Astrocyte of the hippocampus (primary cell): ENCODE measurements at places on chromosomes 12 and 14.

DNA sequence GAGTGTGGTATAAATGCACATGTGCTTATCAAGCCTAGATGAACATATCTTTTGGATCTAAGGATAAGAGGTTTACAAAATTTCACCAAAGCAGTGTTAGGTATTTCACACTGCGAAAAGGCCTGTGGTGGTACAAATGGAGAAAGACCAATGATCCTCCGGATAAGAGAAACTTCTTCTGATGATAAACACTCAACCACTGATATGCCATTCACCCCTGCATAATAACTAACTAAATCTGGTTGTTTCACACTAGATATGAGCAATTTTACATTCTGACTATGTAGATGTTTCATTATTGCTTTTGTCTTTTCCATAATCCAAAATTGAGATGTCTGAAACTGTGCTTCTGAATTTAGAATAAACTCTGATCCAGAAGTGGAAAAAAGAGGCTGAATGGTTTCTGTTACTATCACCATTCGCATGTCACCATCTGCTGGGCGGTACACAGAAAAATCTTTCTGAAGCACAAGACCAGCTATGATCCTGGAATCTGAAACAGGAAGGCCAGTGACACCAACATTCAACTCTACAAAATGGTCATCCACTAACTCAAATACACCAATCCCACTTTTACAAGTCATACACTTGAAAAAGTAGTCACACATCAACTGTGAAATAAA lies 1.3 kb downstream of the BBS10 start:
- DNase-seq: peak; percentile 80

DNA sequence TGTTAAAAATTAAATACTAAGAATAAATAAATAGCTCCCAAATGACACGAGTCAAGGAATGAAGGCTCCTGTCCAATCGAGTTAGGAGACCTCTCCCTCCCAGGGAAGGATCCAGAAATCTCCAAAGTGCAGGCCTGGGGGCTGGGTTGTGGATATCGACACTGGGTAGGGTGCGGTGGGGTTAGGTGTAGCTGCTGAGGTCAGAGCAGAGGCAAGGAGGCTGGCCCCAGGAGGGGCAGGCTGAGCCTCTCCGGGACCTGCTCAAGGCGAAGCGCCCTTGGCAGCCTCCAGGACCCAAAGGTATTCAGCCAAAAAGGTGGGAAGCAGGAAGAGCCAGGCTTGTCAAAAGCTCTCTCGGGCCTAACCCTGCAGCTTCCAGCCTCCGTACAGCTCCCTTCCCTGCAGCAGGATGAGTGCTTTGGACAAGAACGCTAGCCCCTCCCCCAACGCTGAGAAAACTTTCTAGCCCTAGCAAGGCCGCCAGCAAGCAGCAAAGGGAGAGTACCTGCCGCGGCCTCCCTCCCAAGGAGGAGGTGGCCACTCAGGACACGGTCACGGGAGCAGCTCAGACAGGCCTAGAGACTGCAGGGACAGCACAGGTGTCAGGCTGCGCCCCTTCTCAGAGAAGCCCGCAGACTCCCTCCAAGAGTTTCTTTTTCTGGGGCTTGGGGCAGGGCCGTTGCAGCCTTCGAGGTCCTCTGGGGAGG lies 3.7 kb upstream of the PNMA1 start:
- peak; percentile 83 for DNase-seq

DNA sequence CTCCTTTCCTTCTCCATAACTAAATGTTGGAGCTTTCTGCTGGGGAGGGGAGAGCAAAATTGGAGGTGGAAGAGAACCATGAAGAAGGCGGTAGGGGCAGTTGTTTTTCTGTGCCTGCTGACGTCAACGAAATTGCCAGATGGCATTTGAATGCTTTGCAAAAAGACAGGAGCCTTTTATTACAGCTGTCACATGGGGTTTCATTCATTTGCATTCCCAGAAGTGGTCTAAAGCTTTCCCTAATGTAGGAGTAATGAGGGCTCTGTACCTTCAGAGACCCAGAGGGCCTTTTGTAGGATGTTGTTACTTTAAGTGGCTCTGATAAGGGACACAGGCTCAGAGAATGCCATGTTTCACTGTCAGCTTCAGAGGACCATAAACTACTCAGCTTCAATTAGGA lies 107.1 kb upstream of the SLCO1C1 start:
- DNase-seq: peak; percentile 31

- no peak for DNase-seq
These were observed 214.6 kb downstream of the PHETA1 start for GRCh38 chr12:111154147-111154834.
